Calu3 (cell line): ENCODE measurements at places on chromosomes 4 and X. TPM values are rescaled to one million over a fixed set of nuclear protein-coding genes. Genes with fewer than 3 reads are reported as not detected.

GRCh38 chrX:16885628-16886027 lies 15.5 kb upstream of the RBBP7 start:
- no peak overlapping the region for H3K27ac ChIP-seq
- no peaks in the 10 kb centered on the region for H3K27me3 ChIP-seq
- DNase-seq = no peak
- peaks cover 9% of the 10 kb centered on the region for H3K4me1 ChIP-seq

DNA sequence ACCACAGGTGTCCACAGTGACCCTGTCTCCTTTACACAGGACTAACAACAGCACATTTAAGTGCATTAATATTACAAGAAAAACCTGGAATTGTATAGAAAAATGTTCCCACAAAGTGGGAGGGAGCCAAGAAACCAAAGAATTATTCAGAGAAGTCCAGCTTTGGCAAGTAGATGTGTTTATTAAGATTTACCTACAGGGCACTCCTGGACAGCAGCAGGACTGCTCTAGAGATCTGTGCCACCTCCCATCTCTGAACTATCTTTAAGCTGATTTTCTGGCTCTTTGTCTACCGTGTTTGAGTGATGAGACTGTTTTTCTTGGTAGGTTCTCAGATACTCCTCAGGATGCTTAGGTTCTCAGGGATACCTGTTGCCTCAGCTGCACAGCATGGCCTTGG lies 38.3 kb upstream of the HPSE start:
- no peaks in the 10 kb centered on the region for H3K36me3 ChIP-seq
- no peaks in the 10 kb centered on the region for H3K4me1 ChIP-seq
- no peaks in the 10 kb centered on the region for H3K27me3 ChIP-seq
- H3K4me3 ChIP-seq = no peak overlapping the region
- H3K27ac ChIP-seq = no peak overlapping the region

- DNase-seq = no peak
- no peaks in the 10 kb centered on the region for H3K36me3 ChIP-seq
- H3K4me3 ChIP-seq = no peak overlapping the region
- H3K27me3 ChIP-seq = no peaks in the 10 kb centered on the region
Observed at GRCh38 chr4:101753721-101754120, 36.8 kb upstream of the BANK1 start.

Gene C4orf36
- total RNA-seq = 1.7 and 1.9 TPM in 2 replicates

GRCh38 chrX:15973299-15973698 lies 118.7 kb upstream of the AP1S2 start:
- no peaks in the 10 kb centered on the region for H3K4me1 ChIP-seq
- H3K36me3 ChIP-seq = no peaks in the 10 kb centered on the region
- H3K27ac ChIP-seq = no peak overlapping the region
- no peaks in the 10 kb centered on the region for H3K27me3 ChIP-seq

GRCh38 chr4:92091335-92091734 lies 212.4 kb upstream of the GRID2 start:
- no peaks in the 10 kb centered on the region for H3K4me1 ChIP-seq
- H3K36me3 ChIP-seq = no peaks in the 10 kb centered on the region
- no peaks in the 10 kb centered on the region for H3K27me3 ChIP-seq
- H3K27ac ChIP-seq = no peak overlapping the region
- no peak for DNase-seq
- H3K4me3 ChIP-seq = no peak overlapping the region

Gene PLAC8
- 6.3 and 12.6 TPM in 2 replicates for total RNA-seq

DNA sequence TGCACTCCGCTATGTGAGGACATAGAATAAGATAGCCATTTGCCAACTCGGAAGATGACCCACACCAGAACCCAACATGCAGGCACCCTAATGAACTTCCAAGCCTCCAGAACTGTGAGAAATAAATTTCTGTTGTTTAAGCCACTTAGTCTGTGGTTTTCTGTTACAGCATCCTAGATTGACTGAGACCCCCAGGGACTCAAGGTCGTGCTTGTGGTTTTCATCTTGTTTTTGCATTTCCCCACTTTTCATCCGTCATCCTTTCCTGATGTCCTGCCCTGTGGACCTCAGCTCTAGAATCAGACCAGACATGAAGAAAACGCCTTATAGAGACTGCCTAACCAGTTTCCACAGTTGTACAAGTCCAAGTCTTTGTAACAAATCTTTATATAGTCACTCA lies 54.4 kb downstream of the MCUB start:
- H3K4me3 ChIP-seq = no peak overlapping the region
- DNase-seq = no peak
- H3K27me3 ChIP-seq = no peaks in the 10 kb centered on the region
- H3K4me1 ChIP-seq = no peaks in the 10 kb centered on the region
- no peaks in the 10 kb centered on the region for H3K36me3 ChIP-seq

Gene LAS1L
- 48.4 and 55.2 TPM in 2 replicates for total RNA-seq

DNA sequence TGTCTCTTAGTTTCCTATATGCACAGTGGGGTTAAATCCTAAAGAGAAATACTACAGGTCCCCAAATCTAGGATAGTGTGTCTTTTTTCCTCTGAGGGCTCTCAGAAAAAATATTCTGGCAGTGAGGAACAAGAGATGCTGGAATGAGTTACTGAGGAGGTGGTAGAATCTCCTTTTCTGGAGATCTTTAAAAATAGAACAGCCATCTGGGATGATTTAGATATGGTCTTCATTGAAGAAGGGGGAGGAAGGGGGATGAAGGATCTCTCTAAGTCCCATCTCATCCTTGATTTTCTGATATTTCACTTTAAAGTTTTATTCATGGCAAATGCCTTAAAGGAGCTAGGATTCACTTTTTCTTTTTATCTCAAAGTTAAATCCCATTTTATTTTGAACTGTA lies 235.0 kb downstream of the MAML3 start:
- no peak overlapping the region for H3K4me3 ChIP-seq
- H3K27me3 ChIP-seq = no peaks in the 10 kb centered on the region
- H3K36me3 ChIP-seq = no peaks in the 10 kb centered on the region
- no peak overlapping the region for H3K27ac ChIP-seq
- DNase-seq = no peak

Gene F11
- 0.38 and 0.86 TPM in 2 replicates for total RNA-seq
